AG10803 (cell line): ENCODE measurements at places on chromosomes 3 and 15.

DNA sequence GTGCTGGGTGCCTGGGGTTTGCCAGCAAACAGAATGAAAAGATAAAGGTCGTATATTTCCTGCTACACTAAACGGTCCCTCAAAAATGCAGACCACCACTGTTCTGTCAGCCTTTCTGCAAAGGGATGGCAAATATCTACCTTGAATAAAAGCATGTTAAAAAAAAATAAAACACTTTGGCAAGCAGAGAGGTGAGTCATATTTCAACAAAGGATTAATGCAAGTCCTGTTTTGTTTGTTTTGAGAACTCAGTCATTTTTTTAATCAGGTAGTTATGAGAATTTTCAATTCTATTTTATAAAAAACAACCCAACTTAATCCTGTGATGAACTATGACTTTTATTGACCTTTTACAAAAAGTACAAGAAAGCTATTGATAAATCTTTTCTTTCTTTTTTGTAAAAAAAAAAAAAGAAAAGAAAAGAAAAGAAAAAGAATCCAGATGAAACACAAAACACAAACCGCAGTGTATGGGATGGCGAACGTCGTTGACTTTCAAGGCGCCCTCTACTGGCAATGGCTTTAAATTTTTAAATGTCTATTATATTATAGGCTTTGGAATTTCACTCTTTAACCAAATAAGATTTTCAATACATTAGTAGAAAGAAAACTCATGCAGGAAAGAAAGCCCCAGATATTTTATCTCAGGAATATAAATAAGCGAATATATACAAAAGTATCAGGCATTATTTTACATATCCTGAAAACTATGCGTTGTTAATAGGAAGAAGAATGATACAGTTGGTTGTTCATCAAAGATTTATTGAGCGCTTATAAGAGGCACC lies 87.8 kb downstream of the NCEH1 start:
- no peak for DNase-seq

GRCh38 chr3:6721491-6721890 lies 139.4 kb upstream of the GRM7 start:
- no peak for DNase-seq

DNA sequence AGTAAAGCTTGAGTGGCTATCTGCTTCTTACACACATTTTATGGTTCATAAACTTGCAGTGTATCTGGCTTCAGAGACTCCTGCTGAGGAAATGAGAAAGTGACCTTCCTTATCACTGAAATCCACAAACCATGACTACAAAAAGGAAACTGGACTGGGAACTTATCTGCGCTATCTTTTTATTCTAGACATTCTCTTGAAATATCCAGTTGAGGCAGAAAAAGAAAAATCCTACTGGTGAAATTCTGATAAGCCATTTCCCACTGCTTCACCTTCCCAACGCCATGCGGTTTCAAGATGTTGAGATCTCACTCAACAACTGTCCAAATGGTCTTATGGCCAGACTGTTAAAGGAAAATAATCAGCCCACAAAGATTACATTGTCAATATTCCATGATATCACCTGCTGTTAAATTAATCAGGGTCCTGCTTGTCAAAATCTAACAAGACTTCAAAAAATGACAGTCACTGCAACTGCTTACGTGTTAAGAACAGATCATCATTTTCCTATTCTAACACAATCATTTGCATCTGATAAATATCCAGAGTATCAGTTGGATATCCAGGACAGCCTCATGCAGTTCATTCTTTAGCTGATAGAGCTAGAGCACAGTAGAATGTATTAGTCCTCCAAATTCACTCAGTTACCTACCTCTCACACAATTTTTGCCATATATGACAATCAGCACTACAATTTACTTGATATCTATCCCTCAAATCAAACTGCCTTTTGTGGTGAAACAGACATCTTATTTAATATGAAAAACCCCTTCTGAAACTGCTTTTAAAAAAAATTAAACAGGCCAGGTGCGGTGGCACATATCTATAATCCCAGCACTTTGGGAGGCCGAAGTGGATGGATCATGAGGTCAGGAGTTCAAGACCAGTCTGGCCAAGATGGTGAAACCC lies 538.1 kb downstream of the MAGI1 start:
- DNase-seq = no peak

DNA sequence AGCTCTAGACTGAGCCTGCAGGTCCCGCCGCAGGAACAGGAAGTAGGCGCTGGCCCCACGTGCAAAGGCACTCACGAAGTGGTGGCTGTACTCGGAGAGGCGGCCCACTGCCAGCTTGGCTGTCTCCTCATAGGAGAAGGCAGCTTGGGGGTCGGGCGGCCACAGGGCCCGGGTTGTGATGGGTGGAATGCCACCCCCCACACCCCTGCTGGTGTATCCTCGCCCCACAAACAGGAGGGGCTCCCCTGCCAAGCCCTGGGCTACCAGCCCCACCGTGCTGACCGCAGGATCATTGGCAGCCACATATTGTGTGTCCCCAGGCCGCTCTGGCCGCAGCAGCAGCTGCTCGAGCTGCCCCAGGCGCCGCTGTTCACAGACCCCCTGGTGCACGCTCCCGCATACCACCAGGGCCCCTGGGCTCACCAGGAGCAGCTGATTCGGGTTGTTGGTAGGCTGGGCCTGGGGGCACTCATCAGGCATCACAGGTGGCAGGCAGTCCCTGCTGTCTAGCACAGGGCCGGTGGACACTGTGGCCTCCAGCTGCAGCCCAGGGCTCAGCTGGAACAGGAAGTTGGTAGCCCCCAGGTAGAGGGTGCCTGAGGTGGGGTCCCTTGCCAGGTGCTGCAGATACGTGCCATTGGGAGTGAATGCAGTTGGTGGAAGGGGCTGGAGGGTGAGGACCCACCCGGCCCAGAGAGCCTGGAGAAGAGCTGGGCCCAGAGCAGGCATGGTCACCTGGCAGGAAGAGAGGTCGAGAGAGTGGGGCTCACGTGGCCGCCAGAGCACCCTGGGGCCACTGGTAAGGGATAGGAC lies 5.8 kb downstream of the PLXNB1 start:
- no peak for DNase-seq

DNA sequence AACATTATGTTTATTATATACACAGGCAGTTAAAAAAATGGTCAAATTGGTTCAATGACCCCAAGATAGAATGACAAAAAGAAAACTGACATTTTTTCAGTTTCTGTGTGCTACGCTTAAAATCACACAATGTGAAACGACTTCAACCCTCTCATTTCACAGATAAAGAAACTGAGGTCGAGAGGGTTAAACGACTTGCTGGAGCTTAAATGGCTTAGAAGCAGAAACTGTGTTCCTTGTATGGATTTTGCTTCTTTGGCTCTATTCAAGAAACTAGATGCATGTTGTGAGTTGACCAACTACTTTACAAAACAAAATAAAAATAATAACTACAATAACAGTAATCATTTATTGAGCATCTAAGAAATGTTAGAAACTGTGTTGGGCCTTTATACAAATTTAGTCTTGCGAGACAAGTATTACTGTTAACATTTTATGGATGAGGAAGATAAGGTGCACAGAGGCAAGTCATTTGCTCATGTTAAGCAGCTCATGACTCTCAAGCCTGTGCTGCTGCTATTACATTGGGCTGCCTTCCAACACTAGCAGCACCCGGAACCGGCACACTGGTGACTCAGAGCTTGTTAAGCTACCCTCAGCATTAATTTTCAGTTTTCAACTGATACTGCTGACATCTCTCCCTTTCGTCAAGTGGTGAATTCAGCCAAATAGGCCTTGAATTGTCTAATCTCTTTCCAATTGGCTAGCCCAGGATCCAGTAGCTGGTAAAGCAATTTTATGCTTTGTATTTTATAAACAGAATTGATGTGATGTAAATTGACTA lies 487.6 kb downstream of the NAALADL2 start:
- DNase-seq = peak; percentile 87

GRCh38 chr15:74203914-74204431 lies 1.4 kb upstream of the STRA6 start:
- peak; percentile 30 for DNase-seq

DNA sequence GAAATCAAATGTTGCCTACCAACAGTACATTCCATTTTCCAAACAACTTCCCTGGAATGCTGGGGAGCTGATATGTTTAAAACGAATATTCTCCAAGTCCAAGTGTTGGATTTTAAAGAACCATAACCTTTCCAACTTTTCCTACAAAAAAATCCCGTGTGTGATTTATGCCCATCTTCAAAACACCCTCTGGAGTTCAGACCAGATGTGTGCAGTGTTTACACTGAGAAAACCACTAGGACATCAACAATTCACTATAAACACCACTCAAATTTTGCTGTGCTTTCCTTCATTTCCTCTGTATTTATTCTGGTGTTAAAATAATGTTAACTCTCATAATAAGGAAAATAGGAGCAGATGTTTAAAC lies 2.4 kb downstream of the VGLL4 start:
- DNase-seq = peak; percentile 74

DNA sequence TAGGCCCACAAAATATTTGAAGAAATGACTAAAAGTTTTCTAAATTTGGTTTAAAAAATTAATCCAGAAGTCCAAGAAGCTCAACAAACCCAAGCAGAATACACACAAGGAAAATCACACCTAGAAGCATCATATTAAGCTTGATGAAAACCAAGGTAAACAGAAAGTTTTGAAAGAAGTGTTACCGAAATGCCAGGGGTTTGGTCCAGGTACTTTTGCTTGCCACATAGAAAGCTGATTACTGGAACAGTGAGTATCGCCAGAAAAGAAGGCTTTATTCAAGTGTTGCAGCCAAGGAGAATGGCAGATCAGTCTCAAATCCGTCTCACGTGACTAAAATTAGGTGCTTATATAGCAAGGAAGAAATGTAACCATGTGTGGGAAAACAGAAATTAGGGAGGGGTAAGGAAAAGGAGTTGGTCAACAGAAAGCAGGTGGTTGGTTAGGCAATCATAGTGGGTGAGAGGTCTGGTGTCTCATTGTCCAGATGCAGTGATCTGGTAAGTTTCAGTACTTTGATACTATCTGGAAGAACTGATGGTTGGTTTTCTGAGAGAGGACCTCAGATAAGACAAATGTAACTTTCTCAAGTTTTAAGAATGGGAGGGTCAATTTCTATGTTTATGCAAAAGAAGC lies 96.9 kb upstream of the MYRIP start:
- DNase-seq = no peak

DNA sequence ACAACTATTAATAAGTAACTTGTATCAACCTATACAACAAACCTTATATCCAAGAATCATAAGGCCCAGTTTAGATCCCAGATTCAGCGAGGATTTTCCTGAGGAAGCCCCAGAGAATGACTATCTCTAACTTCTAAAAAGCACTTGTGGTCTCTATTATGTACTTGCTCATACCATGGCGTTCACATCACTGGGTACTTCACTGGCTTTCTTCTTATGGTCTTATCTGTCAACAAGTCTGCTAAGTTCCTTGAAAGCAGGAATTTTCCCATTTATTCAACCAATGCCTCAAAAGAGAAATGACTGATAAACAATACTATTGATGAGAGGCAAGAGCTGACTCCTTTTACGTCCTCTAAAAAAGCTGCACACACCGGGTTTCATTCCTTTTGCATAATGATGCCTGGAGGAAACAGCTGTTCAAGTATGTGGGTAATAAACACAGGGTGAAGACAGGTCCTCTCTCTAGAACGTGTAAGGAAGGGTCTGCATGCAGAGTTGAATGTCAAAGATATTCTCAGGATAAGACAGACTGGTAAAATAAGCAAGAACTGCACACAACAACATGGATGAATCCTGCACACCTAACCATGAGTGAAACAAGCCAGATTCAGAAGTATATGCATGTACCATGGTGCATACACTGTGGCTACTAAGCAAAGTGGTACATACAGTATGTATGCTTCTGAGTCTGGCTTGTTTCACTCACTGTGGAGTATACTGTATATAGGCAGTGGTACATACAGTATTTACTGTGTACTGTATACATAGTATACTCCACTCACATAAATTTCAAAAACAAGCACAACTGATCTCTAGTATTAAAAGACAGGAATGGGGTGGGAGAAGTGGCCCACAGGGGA lies 408.7 kb downstream of the SHQ1 start:
- DNase-seq = no peak
